ENCODE measurements at places on chromosomes 4 and X.

- DNase-seq, result peak; percentile 67
Measured at GRCh38 chrX:150683536-150684146, 9.6 kb upstream of the MTMR1 start.

GRCh38 chr4:156934259-156934635, 37.4 kb downstream of the PDGFC start:
- no peak for DNase-seq

GRCh38 chr4:30256116-30256832, 463.9 kb upstream of the PCDH7 start:
- DNase-seq, result no peak

DNA sequence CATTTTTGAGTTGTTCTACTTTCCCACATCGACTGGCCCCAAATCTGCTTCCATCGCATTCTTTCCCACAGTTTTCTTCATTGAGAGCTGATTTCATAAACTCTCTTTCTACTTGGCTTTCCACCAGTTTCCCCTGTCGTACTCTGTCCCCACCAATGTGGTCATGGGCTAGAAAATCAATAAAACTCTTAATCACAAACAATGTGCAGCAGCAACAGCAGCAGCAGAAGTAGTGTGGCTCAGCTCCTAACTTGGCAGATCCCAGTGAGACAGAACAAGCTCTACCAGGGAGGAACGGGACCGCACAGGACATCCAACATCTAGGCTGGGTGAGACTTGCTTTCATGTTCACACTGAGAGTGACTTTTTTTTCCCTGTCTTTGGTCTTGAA, 3.1 kb upstream of the SETD7 start:
- no peak for DNase-seq

GRCh38 chr4:149409146-149409545, 406.5 kb downstream of the IQCM start:
- peak; percentile 58 for DNase-seq

GRCh38 chrX:12767856-12768255, 23.4 kb upstream of the PRPS2 start:
- no peak for DNase-seq

DNA sequence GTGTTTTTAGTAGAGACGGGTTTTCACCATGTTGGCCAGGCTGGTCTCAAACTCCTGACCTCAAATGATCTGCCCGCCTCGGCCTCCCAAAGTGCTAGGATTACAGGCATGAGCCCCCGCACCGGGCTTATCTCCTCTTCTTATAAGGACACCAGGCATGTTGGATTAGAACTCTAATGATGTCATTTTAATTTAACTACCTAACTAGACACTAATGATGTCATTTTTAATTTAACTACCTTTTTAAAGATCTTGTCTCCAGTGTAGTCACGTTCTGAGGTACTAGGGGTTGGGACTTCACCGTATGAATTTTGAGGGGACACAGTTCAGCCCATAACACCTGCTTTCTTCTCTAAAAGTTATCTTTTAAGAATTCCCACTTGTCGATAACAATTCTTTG, 37.7 kb upstream of the MAGED1 start:
- DNase-seq, result no peak

DNA sequence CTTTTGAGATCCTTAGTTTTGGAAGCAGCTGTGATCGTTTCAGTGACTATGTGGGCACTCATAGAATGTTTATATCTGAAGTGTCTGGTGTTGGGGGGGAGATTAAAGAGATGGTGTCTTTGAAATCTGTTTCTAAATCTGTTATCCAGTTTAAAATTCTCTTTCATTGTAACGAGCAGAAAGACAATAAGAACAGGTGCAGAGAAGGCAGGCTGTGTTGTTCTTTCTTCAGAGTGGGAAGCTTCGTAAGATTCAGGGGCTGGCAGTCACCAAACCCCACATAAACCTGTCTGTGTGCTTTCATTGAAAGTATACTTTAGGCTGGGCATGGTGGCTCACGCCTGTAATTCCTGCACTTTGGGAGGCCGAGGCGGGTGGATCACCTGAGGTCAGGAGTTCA, 16.3 kb upstream of the DHRSX start:
- DNase-seq, result no peak

GRCh38 chr4:47194036-47194737, 162.8 kb downstream of the GABRB1 start:
- DNase-seq, result no peak

All from RKO (cell line).